ENCODE measurements at places on chromosomes 3 and 15. TPM values are rescaled to one million over a fixed set of nuclear protein-coding genes. Genes with fewer than 3 reads are reported as not detected.

Gene GOLGA6L10
- 0.44 TPM for polyA plus RNA-seq

Gene LRRK1
- 10.2 TPM for polyA plus RNA-seq

Gene ROPN1B
- not detected for polyA plus RNA-seq

Gene EIF4A2
- polyA plus RNA-seq: 210 TPM

Gene CCDC71
- 33.3 TPM for polyA plus RNA-seq

Gene ABHD2
- polyA plus RNA-seq: 47.2 TPM

Gene KIF23
- 35.2 TPM for polyA plus RNA-seq

Gene ADAMTS9
- polyA plus RNA-seq: 0.16 TPM

Gene AP2M1
- 1,761 TPM for polyA plus RNA-seq

Gene TGM5
- not detected for polyA plus RNA-seq

Gene SEMA3G
- polyA plus RNA-seq: not detected

Gene SH2D7
- not detected for polyA plus RNA-seq

GRCh38 chr15:49361370-49361769 lies 61.7 kb upstream of the FGF7 start:
- no peak for DNase-seq

- DNase-seq: no peak
These were observed 50.9 kb downstream of the FEM1B start for GRCh38 chr15:68328443-68328842.

GRCh38 chr3:126292318-126293070 lies 64.7 kb downstream of the KLF15 start:
- no peak for DNase-seq

- no peak for DNase-seq
These were observed 464.1 kb downstream of the NTRK3 start for GRCh38 chr15:87792250-87793040.

- DNase-seq: no peak
These were observed 19.2 kb upstream of the RAD18 start for GRCh38 chr3:8982509-8982908.

DNA sequence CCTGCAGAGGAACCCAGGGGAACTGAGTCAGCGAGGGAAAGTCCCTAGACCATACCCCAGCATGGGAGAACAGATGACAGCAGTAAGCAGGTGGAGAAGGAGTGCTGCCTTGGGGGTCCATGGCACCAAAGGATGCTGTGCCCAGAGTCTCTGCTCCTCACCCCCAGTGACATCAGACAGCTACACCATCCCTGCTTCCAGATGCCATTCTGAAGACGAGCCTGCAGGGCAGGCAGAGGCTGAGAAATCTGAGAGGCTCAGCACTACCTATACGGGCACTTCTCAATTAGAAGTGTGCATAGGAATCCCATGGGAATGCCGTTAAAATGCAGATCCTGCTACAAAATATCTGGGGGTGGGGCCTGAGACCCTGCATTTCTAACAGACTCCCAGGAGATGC lies 211.3 kb upstream of the NSMCE3 start:
- DNase-seq: no peak

DNA sequence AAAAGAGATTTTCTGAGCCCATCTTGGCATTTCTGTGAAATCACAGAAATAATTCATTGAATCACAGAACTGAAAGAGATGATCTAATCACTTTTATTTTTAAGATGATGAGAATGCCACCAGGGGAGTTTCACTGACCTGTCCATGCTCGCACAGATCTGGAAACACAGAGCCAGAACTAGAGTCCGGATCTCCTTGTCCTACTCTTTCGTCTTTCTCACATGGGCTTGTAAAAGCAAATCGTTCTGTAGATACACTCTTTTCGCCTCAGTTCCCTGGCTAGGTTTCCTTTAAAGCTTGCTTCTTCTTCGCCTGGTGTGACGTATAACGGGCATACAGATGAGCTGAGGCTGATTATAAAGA lies 122.5 kb upstream of the SPRED1 start:
- DNase-seq: no peak

GRCh38 chr15:67157521-67158252 lies 92.3 kb downstream of the SMAD3 start:
- no peak for DNase-seq

DNA sequence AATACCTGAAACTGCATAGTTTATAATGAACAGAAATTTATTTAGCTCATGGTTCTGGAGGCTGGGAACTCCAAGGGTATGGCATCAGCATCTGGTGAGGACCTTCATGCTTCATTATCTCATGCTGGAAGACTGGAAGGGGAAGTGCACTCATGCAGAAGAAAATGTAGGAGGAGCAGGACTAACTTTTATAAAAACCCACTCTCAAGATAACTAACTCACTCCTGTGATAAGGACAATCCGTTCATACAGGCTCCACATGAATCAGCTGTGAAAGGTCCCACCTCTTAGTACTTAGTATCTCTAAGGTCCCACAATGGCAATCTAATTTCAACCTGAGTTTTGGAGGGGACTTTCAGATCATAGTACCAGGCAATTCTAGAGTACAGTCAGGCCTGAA lies 33.6 kb upstream of the APH1B start:
- no peak for DNase-seq

DNA sequence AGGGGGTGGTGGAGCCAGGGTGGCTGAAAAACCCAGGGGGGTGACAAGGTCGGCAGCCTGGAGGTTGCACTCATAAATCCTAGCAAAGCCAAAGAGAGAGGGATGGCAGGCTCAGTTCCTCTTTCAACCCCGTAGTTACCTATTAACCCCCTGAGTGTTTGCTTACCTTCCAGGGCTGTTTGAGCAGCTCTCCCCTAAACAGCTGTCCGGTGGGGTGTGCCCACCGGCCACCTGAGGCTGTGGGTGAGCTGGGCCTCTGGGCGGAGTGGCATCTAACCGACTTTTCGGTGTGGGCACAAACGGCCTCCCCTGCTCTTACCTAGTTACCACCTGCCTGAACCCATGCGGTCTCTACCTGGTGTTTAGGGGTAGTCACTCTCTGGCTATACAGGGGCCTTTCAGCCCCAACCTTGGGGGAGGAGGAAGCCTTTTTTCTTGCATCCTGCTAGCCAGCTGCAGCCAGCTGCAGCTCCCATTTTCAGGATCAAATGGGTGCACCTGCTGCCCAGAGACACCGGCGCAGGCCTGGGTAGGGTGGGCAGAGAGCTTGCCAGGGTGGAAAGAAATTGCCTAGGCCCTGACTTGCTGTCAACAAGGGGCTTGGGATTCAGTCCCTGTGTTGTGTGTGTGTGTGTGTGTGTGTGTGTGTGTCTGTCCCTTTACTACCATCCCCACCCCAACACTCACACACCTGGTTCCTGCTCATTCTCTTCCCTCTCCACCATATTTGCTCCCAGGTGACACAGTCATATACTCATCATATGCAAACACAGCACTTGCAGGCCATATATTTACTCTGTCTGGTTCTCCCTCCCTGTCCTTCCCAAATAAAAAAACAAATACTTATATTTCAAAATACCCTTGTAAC lies 3.7 kb downstream of the DLL4 start:
- DNase-seq: no peak

GRCh38 chr3:113606539-113607218 lies 74.3 kb downstream of the SIDT1 start:
- DNase-seq: no peak

DNA sequence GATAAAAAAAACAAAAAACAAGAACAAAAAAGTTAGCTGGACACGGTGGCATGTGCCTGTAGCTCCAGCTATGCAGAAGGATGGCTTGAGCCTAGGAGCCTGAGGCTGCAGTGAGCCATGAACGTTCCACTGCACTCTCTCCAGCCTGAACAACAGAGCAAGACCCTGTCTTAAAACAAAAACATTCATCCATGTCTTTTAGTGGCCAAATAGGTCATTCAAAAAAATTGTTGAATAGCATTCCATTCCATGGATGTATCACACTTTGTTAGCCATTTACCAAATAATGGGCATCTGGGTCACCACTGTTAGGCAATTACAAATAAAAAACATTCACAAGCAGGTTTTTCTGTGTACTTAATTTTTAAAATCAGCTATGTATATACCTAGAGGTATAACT lies 139.7 kb downstream of the STAG1 start:
- peak; percentile 25 for DNase-seq

GRCh38 chr15:28049581-28049980 lies 49.5 kb downstream of the OCA2 start:
- DNase-seq: no peak

DNA sequence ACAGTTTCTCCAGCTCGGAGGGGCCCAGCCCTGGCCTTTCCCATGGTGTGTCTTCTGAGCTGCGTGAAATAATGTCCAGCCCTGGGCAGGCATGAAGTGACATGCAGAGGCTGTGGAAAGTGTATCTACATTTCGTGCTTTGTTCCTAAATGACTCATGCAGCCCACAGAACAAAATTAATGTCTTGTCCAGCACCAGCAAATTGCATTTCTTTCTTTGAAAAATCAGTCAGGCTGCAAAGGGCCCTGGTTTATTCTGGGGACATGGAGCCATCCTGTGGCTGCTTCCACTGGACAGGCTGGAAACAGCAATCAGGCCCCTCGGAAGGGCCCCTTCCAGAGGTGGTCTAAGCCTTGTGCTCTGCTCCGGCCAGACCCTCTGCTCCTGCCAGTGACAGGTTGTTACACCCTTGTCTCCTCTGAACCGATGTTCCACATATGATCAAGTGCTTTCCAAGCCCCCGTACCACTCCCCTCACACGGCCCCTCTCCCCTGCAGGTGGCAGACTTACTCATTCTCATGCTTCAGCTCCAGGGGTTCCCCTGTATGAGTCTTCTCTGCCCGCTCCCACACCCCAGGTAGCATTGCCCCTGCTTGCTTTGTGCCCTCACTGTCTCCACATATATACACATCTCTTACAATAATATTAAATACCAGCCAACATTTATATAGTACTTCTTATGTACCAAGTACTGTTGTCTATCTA lies 33.7 kb downstream of the CRYGS start:
- no peak for DNase-seq

- DNase-seq: peak; percentile 90
These were observed 35.8 kb upstream of the CCDC80 start for GRCh38 chr3:112676659-112677234.

DNA sequence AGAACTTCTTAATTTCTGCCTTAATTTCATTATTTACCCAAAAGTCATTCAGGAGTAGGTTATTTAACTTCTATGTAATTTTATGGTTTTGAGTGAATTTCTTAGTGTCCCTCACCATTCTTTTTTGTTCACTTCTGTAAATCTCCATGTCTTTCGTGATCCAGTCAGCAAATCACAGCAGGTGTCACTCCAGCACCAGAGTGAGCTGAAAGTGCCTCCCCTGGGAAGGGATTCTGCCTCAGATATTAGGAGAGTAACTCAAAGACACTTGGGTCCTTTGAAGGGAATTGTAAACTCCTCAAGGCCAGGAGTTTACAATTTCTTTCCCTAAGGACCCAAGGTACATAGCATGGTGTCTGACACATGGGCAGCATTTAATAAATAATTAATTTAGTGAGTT lies 207.6 kb upstream of the AZI2 start:
- DNase-seq: no peak

DNA sequence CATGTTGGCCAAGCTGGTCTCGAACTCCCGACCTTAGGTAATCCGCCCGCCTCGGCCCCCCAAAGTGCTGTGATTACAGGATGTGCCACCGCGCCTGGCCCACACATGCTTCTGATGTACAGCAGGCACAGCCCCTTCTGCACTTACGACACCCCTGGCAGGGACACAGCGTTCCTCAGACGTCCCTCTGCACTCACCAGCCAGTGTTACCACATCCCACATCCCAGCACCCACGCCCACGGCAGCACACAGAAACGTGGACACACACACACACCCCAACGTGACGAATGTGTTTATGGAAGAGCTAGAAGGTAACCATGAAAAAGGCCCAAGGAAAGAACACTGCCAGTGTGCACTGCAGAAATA lies 576 bp upstream of the RPAP1 start:
- DNase-seq: peak; percentile 34

DNA sequence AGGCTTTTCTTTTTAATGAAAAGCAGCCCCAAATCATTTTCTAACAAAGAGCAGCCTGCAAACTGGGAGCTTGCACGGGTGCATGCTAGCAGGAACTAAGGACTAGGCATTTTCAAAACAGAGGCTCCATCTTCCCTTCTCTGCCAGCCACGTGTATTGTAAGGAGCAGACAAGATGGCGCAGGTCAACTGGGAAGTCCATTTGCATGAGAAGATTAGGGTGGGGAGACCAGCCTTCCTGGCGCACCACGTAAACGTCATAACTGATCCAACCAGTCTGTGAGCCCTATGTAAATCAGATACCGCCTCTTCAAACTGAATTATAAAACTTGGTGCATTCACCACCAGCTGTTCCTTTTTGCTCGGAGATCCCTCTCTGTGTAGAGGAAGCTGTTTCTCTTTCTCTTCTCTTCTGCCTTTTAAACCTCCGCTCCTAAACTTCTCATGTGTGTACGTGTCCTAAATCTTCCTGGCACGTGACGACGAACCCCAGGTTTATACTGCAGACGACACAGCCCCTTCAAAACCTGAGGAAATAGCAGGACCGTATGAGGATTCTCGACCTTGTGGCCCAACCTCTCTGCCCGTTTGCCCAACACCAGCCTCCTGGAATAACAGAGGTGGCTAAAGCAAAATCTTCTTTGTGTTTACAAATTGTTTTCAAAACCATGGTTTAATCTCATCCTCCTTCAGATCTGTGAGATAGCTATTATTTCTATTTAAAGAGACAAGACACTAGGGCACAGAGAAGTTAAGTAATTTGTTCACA lies 26.4 kb upstream of the SLC30A4 start:
- no peak for DNase-seq

GRCh38 chr15:90080458-90080755 lies 21.9 kb downstream of the IDH2 start:
- DNase-seq: no peak

GRCh38 chr3:183811638-183812037 lies 13.7 kb downstream of the MAP6D1 start:
- DNase-seq: no peak

- no peak for DNase-seq
These were observed 50.7 kb upstream of the RAD18 start for GRCh38 chr3:9013782-9014563.

GRCh38 chr15:81751256-81751655 lies 294.6 kb downstream of the MEX3B start:
- DNase-seq: no peak

GRCh38 chr15:51075826-51076523 lies 18.7 kb downstream of the TNFAIP8L3 start:
- no peak for DNase-seq

DNA sequence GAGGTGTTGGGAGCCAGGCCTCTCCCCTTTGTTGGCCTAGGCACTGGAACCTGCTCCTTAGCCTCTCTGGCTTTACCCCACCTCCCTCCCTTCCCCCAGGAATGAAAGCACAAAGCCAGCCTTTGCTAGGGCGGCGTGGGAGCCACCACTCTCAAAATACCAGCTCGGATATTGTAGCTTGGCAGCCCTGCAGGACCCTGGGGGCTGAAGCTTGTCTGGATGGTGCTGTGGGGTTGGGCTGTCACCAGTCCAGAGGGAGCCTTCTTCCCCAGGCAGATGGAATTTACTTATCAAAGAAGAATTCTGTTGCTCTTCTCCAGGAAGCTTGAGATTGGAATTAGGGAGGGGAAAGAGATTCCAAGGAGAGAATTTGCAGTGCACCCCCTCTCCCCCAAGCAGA lies 14.9 kb upstream of the GRM2 start:
- DNase-seq: no peak
